ENCODE measurements at places on chromosomes 1 and 21.
A peak's percentile ranks its signal among the peaks of the same experiment; 100 is the strongest.

GRCh38 chr1:201357636-201358348 lies 19.7 kb downstream of the TNNT2 start:
- no peak for DNase-seq

DNA sequence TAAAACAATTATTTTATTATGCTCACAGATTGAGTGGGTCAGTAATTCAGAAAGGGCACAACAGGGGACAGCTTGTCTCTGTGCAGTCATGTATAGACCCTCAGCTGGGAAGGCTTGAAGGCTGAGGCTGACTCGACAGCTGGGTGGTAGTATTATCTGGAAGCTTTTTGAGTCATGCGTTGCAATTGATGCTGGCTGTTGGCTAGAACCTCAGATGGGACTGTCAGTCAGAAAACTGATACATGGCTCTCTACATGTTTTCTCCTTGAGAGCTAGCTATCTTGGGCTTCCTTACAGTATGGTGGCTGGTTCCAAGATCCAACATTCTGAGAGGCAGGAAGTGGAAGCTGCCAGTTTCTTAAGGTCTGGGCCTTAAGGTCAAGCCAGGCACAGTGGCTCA lies 61.5 kb upstream of the SELENON start:
- DNase-seq, result no peak

DNA sequence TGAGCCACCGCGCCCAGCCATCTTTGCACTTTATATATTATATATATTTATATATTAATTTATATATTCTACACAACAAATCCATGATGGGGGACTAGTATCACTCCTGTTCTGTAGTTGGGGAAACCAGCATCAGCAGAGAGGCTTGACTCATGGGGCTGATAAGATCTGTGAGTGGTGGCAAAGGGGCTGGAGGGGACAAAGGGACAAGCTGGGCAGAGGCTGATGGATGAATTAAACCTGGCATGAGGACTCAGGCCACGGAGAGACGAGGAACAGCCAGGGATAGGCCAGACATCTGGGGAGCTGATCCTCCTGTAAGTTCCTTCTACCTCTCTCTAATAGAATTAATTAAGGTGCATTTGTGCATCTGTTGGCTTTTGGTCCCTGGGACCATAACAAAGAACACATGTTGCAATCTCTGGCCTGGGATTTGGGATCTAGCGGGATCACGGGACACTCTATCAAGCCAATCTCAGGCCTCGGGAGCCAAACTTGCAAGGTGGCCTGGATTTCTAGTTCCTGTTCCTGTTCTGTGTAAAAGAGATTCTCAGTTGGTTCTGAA lies 7.6 kb downstream of the CNR2 start:
- DNase-seq, result no peak

- no peak for DNase-seq
These were observed 45.7 kb upstream of the ZNF648 start for GRCh38 chr1:182107209-182107608.

DNA sequence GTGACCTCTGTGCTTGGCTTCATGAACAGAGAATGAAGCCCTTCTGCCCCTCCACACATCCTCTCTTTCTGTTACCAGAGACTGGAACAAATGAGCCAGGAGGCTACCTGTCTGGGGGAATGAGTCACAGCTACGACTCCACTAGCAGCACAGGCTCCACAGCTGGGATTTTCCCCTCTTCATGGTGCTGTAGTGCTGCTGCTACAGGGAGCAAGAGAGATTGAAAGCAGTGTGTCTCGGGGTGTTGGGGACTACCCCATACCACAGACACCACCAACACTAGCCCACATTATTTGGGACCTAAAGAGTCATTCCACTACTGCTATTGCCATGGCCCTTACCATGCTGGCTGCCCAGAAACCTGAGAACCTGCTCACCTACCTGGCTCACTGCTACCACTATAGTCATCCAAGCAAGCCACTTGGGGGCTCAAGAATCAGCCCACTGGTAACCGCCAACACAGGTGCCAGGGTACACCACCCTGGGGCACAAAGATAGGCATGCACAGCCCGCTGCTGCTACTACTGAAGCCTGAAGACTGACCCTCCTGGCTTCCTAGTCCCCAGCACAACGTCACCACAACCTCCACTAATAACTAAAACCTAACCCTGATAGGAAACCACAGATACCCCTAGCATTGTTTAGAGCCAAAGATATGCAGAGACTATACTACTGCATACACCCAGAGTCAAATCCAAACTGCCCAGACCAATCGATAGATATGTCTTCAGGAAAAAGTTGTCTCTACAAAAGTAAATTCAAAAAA lies 17.7 kb downstream of the CD1E start:
- no peak for DNase-seq

- no peak for DNase-seq
These were observed 13.8 kb upstream of the SIM2 start for GRCh38 chr21:36684957-36685714.

DNA sequence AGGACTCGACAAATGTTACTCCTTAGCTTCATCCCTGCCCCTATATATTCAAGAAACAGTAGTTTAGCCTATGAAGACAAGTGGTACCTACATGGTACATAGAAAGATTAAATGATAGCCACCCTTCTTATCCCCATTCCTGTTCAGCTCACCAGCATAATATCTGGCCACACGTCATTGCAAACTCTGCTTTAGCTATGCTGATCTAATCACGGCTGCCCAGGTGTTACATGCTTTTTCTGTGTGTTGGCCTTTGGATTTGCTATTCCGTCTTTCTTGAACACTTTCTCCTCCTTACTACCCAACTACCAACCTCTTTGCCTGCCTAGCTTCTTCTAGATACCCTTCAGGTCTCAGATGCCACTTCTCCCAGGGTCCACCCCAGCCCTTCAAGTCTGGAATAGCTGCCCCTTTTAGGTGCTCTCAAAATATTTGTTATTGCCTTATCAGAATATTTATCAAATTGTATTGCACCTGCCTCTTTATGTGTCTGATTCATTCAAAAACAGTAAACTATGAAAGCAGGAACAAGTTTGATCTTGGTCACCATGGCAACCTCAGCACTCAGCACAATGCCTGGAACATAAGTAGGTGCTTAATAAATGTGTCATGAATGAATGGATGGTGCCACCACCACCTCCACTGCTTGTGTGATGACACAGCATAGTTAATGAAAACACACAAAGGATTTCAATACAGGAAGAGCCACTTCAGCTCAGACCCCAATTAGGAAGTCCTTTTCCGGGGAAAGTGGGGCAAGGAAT lies 11.4 kb upstream of the DNASE2B start:
- DNase-seq, result no peak

DNA sequence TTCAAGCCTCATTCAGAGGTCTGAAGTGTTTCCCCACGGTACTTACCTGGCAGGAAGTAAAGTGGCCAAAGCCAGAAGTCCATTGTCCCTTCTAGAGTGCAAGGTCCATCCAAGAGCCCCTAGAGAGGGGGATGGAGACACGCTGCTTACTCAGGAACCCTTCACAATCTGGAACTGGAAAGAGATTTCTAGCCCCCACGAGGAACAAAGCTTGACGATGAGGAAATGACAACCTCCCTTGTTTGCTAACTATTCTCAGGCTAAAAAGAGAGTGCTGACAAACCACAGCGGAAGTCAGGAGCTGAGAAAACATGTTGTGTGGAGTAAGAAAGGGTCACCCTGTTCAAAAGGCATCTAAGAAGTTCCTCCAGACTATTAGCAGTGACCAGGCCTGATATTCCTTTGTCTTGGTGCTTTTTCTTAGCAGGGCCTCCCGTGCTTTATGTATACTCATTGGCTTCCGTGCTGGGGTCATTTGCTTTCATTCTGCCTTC lies at the start of gene FCMR:
FCMR (minus strand) TSS at position 170 of the 494 bp plus-strand sequence; CDS start at position 83, 87 bp downstream.
- no peak for DNase-seq

GRCh38 chr1:150874455-150875196 lies 1.8 kb downstream of the ARNT start:
- DNase-seq, result no peak

DNA sequence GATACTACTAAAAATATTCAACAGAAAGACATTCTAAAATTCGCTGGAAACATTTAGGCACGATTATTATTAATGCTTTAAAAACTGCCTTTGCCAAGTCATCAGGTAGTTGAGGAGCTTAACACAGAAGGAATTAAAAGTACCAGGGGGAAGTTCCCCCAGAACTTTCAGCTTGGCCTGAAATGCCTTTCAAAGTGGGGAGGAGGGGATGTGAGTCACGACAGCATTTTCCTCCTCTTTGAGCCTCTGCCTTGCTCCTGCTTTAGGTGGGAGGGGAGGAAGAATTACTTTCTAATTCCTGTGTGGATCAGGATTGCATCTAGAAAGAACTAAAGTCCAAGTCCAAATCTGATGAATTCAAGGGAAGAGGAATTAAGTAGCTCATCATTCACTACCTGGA lies 183.7 kb downstream of the CLIC6 start:
- DNase-seq, result no peak

DNA sequence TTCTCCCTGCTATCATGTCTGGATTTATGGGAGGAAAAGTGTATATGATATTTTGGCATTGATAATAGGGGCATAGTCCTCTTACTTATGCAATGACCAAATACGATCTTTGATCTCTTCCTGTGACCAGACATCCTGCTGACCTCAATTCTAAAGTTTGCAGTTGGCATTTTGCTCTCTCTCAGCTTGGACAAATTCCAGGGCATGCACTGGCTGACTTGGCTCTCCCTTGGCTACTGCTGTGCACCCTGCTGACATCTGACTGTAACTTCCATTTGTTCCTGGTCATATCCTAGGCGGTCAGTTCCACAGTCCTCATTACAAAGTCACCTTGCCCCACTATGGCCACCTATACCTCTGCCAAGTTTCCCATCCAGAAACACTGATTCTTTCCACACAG lies 380.7 kb upstream of the NR5A2 start:
- DNase-seq, result no peak

- no peak for DNase-seq
These were observed 97.8 kb downstream of the SIK1 start for GRCh38 chr21:43328958-43329691.

GRCh38 chr1:101220906-101221305 lies 15.9 kb upstream of the S1PR1 start:
- DNase-seq, result no peak

DNA sequence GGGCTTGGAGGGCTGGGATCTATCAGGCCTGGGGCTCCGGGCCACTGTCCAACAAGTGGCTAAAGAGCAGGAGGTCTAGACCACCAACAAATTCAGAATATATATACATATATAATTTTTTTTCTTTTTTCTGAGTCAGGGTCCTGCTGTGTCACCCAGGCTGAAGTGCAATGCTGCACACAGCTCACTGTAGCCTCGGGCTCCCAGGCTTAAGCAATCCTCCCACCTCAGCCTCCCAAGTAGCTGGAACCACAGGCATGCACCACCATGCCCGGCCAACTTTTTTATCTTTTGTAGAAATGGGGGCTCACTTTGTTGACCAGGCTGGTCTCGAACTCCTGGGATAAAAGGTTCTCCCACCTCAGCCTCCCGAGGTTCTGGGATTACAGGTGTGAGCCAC lies 6.8 kb upstream of the LAPTM5 start:
- no peak for DNase-seq

GRCh38 chr1:233614173-233614742 lies 352 bp downstream of the KCNK1 start:
- no peak for DNase-seq

DNA sequence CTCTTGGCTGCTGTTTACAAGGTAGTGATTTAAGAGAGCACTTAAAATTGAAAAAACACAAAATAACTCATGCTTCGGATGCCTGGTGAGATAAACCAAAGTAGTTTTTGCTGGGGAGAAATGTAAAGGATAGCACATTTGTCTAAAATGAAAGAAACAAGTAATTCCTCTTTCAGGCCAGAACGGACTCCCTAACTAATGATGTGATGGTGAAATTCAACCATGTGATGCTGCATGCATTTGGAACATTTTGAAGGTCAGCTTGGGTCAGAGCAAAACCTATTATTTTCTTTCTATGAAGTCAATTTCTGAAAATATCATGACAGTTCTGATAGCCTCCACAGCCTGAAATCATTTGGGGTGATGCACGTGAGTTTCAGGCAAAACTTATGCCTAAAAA lies 27.6 kb downstream of the NMNAT2 start:
- DNase-seq, result no peak

DNA sequence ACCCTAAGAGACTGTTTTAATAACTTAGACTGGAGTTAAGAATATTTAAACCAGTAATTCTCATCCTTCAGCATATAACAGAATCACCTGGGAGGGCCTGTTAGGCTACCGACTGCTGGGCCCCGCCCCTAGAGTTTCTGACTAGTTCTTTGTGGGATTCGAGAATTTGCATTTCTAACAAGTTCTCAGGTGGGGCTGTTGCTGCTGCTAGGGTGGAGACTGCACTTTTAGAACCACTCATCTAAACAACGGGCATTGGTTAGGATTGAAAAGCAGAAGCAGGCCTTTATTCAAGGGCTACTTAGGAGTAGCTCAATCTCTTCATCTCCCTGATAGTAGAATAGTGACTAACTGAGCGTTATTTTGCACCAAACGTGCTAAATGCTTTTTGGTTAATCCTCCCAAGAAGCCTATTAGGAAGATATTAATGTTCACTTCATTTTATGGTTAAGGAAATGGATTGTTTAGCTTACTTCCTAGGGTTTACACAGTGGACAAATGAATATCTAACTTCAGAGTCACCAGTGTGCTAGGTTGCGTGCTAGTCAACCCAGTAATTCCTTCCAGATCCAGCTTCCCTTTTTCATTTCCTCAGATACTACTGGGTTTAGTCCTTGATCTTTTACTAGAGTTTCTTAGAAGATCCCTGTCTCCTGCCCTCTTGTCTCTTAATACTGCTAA lies 31.1 kb upstream of the UAP1 start:
- DNase-seq, result no peak

- DNase-seq, result no peak
These were observed 54.9 kb upstream of the NEK2 start for GRCh38 chr1:211730347-211730746.

GRCh38 chr1:42886046-42886739 lies 39.8 kb downstream of the ZNF691 start:
- no peak for DNase-seq

GRCh38 chr1:51955797-51956527 lies 34.5 kb downstream of the RAB3B start:
- DNase-seq, result peak; percentile 71

GRCh38 chr1:15932612-15933011 lies 43.3 kb downstream of the ZBTB17 start:
- no peak for DNase-seq

GRCh38 chr1:164137273-164137925 lies 421.6 kb upstream of the PBX1 start:
- DNase-seq, result no peak

DNA sequence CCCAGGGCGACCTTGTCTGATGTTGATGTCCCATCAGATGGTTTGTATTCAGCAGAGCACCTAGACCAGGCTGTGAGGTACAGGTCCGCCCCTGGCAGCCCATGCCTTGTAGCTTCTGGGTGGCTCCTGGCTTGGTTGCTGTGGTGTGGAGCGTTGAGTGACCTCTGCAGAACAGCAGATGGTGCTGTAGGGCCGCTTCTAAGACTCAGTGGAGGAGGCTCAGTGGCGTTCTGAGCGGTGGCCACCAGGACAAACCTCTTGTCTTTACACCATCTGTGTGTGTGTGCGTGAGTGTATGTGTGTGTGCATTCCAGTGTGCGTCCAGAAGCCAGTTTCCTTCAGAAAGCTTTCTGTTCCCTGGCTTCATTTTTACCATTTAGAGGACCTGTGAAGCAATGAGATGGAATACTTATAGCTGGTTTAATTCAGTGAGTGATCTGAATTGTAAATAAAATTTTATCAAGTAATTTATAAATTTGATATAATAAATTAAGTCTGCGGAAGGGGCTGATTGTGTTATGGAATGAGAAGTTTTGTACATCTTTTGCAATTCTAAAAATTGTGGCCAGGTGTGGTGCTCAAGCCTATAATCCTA lies 66.1 kb downstream of the ADARB1 start:
- DNase-seq, result peak; percentile 59

All from NCI-H2171 (cell line).